PC-9 (cell line): ENCODE measurements at places on chromosomes 2 and 18.

DNA sequence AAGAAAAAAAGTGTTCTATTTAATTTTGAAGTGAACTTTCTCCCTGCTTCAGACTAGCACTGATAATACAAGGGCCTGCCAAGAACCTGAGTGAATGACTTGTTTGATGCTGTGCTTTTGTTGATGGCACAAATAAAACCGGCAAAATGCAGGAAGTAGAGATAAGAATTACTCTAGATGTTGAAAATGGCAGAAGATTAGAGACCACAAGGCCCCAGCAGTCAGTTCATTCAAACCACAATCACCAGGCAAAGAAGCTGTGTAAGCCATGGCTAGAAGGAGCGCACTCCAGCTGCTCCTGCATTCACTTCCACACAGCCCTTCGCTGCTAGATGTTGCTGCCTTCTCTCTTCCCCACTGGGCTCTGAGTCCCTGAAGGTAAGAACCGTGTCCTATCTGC, 297.1 kb downstream of the AGPS start:
- DNase-seq = no peak

DNA sequence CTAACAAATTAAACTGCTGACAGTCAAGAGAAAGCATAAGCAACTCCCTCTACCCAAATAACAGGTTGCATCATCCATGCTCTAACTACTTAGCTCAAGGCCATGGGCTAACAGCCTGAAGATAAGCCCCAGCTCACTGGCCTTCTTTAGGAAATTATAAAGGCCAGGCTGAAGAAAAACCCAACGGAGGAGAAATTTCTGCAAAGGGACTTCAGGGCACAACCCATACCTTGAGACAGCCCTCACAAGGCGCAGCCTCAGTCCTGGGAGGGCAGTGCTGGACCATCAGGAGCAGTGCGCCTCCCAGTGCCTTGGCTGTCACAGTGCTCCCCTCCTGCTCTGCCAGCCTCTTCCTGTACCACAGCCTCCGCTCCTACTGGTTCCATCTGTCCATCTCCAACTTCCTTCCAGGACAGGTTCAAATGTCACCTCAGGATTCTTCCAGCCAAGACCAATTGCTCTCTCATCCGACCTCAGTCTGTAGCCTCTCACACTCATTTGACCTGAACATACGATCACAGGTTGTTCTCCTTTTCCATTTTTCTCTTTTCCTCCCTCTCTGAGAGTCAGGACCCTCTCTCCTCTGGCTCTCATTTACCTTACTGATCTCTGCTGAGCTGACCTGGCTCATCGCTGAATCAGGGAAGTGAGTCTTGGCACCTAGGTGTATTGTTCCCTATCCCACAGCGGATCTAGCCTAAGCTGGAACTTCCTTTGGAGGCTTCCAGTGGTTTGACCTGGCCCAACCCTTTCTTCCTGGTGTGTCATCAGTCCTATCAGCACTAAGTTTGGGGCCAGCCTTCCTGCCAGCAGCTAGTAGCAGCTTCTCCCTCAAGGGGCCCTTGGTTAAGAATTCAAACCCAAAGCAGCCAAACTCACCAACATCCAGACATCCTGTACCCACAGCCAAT, 1.9 kb downstream of the MCFD2 start:
- DNase-seq = peak; percentile 89

DNA sequence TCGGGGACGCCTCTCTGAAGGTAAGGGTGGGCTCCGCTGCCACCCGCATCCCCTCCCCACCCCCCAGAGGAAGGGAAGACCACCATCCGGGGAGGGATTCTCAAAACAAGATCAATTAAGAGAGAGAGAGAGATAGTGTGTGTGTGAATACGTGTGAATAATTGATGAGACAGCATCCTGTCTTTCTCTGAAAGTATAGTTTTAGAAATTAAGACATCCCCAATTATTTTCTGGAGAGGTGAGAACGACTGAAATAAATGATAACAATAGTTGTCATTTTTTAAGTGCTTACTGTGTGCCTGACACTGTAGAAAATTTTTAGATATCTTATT, 751 bp downstream of the IL18R1 start:
- no peak for DNase-seq

GRCh38 chr2:69789175-69789721, 40.2 kb upstream of the GMCL1 start:
- DNase-seq = no peak

- DNase-seq = no peak
These were observed 48.7 kb upstream of the ANXA4 start for GRCh38 chr2:69693059-69693774.

DNA sequence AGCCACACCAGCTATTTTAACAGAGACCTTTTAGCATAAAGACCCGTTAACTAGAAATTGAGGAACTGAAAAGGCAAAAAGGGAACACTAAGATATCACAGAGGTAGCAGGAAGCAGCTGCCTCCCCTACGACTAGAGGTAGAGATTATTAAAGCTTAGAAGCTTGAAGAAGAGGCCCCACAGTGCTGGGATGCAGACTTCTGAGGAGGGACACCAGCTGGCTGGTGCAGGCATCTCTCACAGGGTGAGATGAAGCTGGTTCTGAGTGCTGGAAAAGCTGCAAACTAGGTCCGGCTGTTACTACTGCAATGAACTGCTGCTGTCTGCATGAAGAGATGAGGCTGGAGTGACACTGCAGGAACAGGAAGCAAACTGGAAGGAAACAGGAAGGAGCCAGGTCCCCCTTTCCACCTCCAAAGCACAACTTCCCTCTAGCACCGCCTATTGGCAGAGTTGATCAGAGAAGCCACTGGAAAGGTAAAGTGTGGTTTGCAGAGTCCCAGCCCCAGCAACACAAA, 61.2 kb upstream of the MRPS9 start:
- no peak for DNase-seq

DNA sequence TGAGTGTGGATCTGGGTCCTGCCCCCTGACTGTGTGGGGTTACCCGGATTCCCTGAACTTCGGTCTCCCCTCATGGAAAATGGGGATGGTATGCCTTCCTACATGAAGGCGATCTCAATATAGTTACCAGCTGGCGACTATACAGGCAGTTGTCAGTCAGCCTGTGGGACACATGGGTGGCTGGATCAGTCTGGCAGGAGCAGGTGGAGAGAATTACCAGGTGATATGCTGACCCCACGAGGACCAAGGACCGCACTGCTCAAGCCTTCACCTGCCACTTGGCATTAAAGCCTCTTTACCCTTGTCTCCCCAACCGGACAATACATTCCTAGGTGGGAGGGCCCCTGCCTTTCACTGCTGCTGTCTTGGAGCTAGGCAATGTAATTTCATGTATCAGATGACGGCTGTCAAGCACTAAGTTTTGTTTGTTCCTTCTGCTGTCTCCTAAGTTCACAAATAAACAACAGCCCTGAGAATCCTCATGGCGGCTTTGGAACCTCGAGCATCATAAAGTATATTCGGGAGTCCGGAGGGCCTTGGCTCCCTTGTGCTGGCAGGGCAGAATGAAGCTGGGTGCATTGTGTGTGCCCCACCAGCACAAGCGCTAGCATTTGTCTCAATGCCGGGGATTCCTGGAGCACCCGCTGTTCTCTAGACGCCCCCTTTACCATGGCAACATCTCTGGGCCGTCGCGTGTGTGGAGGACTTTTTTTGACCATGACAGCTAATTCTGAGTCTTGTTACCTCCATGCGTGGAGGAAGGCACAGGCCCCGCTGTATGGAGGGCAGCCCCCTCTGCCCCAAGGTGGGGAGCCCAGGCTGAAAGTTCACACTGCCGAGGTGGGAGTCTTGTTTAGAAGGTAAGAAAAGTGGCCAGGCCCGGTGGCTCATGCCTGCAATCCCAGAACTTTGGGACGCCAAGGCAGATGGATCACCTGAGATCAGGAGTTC, 48.6 kb downstream of the PDCL3 start:
- no peak for DNase-seq

GRCh38 chr18:79396431-79397246, 909 bp downstream of the NFATC1 start:
- no peak for DNase-seq

- DNase-seq = peak; percentile 78
These were observed 97.4 kb upstream of the LRATD1 start for GRCh38 chr2:14535156-14535555.

DNA sequence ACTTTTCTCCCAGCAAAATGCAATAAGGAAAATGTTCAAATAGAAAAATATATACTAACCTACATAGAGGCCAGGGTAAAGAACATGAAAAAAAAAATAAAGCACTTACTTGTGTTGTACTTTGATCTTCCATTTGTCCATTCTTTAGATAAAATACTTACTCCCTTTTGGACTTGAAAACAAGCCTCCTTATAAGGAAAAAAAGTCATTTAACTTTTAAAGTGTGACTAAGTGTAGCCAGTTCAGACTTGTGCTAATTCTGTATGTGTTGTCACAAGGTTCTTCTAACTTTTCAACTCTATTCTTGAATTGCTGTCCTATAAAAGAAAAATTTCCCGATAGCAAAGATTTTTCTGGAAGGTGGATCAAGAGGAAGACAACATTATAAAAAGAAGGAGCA, 23.2 kb downstream of the SLC40A1 start:
- no peak for DNase-seq

- no peak for DNase-seq
These were observed 263.7 kb downstream of the ALK start for GRCh38 chr2:29657674-29658073.

- DNase-seq = no peak
These were observed 98.2 kb downstream of the EIPR1 start for GRCh38 chr2:3279236-3279960.

- DNase-seq = no peak
These were observed 813.3 kb downstream of the DCC start for GRCh38 chr18:53153281-53153680.
